ENCODE measurements at places on chromosomes 7 and 10.

DNA sequence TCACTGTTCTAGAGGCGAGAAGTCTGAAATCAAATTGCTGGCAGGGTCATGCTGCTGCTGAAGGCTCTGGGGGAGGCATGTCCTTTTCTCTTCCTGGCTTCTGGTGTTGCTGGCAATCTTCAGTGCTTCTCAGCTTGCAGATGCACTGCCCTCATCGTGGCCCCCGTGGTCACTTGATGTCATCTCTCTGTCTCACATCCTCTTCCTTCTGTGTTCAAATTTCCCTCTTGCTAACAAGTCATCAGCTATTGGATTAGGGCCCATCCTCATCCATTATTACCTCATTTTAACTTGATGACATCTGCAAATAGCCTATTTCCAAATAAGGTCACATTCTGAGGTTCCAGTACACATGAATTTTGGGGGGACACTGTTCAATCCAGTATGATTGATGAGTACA, 36.6 kb upstream of the SRGN start:
- no peak for DNase-seq

- no peak for DNase-seq
These were observed 62.5 kb upstream of the CHST15 start for GRCh38 chr10:124155781-124156435.

- no peak for DNase-seq
These were observed 16.3 kb downstream of the CFAP46 start for GRCh38 chr10:132926070-132926469.

- DNase-seq, result no peak
These were observed 527.6 kb downstream of the PHTF2 start for GRCh38 chr7:78326189-78326588.

DNA sequence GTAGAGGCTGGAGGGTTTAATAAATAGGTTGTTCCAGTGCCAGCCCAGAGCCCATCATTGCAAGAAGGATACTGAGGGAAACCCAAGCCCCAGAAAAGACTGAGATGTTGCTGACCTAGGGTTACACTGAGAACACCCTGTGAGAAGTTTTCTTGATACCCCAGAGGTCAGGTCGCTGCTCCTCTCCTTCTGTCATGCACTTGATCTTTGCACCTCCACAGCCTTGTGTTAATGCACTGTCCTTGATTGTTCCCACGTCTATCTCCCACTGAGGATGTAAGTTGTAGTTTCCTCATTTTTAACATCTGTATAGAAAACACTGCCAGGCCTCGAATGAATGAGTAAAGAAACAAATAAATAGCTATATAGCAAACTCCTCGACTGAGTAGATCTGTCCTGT, 195.3 kb upstream of the AHR start:
- no peak for DNase-seq

DNA sequence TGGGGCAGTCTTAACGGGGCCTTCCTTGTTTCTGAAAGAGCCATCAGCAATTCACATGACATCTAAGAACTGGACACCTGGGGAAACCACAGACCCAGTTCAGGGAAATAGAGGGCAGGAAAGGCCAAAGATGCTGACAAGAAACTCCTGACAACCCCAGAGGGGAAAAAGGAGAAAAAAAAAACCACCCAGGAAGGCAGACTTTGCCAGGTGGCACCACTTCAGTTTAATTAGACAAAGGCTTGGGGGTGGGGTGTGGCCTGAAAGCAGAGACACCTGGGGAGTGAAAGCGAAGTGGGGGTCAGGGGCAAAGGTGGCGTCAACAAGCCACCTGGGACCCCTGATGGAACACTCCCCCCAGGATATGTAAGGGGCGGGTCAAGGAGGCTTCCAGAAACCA, 53.6 kb downstream of the RAB11FIP2 start:
- no peak for DNase-seq

- DNase-seq, result no peak
These were observed 244.2 kb downstream of the EXOC4 start for GRCh38 chr7:133497061-133497460.

- no peak for DNase-seq
These were observed 25.9 kb upstream of the FAM20C start for GRCh38 chr7:166338-167060.

GRCh38 chr10:85510682-85511081, 855.9 kb downstream of the GRID1 start:
- no peak for DNase-seq

GRCh38 chr7:149171892-149172533, 23.3 kb upstream of the ZNF282 start:
- no peak for DNase-seq

Data from omental fat pad (tissue), 4 donors.